Osteocyte (in vitro differentiated cells): ENCODE measurements at places on chromosomes 11 and 22. TPM values are rescaled to one million over a fixed set of nuclear protein-coding genes. Genes with fewer than 3 reads are reported as not detected.

Gene USH1C
- not detected in 2 replicates for total RNA-seq

Gene BET1L
- 54.6 and 59.3 TPM in 2 replicates for total RNA-seq

GRCh38 chr22:44837481-44837880, 85.1 kb downstream of the ARHGAP8 start:
- DNase-seq, result no peak

DNA sequence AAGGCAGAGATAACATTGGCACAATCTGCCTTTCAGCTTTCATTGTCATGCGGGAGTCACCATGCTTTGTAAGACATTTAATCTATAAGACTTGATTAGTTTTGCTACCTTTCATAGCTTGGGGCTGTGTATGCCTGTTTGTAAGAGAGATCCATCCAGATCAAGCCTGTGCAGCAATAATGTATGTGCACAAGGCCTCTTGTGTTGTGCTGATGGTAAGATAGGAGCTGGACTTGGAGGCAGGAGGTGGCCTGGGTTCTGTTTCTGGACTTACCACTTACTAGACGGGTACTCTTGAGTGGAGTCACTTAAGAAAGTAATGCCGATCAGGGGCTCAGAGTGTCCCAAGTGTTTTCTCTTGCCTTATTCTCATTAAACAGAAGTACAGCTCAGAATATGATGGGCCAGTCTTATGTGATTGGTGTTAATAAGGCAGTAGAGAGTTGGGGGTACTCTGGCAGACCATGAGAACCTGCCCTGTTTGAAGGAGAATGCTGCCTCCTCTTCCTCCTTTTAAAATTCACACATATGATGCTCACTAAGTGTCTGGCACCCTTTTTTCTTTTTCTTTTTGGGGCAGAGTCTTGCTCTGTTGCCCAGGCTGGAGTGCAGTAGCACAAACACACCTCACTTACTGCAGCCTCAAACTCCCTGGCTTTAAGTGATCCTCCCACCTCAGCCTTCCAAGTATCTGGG, 30.9 kb downstream of the PTPRJ start:
- no peak for DNase-seq

GRCh38 chr11:106459135-106459534, 381.7 kb downstream of the AASDHPPT start:
- DNase-seq, result no peak

DNA sequence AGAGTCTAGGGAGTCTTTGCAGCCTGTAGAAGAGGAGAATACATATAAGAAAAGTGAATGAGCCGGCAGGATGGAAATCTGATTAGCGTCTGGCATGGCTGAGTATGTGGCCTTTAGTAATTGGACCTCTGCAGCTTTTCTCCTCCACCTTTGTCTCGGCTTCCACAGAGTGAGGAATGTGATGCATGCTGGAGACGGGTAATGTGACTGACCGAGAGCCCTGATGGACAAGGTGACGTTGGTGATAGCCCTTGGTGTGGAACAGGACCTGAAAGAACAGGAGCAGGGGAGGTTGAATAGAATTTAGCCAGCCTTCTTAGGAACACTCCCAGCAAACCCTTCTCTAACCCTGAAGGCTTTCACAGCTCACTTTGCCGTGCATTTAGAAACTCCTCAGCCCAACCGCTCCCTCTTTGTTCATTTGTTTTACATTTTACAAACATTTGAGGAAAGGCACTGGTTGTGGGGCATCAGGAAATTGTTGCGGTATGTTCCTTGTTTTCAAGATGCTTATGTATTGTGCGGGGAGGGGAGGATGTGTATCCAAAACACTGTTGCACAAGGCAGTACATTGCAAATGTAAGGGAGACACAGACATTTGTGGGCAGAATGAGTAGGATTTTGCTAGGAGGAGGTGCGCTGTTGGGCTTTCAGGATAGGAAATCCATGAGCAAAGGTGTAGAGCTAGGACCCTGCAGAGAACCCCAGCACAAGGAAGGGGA, 6.9 kb downstream of the GTPBP1 start:
- no peak for DNase-seq

- DNase-seq, result no peak
These were observed 2.6 kb downstream of the MARK2 start for GRCh38 chr11:63841554-63841953.
